Muscle of arm (tissue), 14 donors: ENCODE measurements at places on chromosomes 12 and 14.
A peak's percentile ranks its signal among the peaks of the same experiment; 100 is the strongest.

DNA sequence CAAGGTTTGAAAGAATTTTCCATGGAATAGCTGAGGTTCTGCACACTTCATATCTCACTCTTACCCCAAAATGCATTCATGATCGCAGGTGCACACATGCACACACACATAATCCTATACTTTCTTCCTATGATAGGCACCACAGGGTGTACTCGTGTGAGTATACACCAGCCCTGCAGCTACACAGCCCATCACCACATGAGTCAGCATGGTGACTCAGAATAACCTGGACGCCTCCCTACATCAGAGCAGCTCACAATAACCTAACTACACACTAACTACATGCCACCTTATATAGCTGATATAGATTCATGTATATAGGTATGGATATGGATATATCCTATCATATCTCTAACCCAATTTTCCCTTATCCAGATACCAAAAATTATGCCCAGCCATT is 850.2 kb upstream of the TMEM132C start:
- DNase-seq, result no peak

GRCh38 chr12:16560273-16560672 is 45.7 kb downstream of the LMO3 start:
- DNase-seq, result no peak

DNA sequence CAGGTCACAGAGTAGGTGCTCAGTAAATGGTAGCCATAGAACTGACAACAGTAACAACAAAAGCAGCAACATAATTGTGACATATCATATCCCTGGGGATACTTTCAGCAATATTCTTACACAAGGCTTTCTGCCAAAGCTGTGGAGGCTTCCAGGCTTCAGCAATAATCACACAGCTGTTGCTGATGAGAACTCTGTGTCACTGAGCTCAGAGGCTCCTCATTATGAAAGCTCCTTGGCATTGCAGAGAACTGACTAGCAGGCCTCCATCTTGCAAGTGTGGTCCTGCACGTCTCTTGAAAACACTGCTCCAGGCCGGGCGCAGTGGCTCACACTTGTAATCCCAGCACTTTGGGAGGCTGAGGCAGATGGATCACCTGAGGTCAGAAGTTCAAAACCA is 97.3 kb upstream of the BTG1 start:
- no peak for DNase-seq

DNA sequence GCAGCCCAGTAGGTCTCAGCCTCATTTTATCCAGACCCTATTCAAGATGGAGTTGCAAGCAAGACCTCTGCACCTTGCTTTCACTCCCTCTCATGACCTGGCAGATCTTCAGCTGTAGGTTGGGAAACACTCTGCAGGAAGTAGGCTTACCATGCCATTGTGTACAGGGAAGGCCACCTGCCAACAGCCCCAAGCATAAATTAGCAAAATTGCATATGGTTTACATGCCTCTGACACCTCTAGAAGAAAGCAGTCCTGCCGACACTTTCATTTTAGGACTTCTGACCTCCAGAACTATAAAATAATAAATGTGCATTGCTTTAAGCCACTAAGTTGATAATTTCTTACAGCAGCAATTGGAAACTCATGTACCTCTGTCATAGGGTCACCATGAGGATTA is 96.9 kb downstream of the SLC15A4 start:
- DNase-seq, result no peak

DNA sequence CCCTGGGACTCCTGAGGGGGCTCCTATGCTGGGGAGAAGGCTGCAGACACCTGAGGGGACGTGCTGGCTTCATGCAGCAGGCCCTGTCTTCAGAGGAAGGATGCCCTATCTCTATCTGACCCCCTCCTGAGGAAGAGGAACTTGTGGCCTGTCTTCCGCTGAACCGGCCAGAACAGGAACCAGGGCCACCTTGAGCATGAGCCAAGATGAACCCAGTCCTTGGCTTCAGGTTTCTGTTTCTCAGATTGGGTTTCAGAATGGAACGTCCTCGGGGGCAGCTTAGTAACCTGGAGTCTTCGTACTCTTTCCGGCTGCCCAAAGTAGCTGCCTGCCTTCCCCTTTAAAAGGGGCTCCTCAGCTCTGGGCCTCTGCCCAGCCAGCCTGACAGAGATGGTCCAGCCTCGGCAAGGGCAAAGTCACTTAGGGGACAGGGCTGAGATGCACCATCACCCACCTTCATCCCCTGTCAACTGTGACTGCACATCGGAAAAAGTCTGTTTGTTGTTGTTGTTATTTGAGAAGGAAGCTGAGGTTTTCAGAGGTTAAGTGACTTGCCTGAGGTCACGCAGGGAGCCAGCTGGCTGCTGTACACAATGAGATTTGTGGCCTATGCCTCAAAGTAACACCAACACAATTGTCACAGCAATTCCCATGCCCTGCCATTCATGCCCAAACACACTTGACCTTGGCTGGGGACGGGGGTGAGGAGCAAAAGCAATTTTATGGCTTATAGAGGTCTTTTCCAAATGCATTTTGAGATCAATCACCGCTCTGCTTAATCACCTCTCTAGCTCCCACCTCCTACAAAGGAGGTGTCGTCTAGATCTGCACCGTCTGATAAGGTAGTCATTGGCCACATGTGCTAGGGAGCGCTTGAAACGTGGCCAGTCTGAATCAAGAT is 13.4 kb downstream of the ASB2 start:
- DNase-seq, result no peak

- no peak for DNase-seq
Measured at GRCh38 chr12:55694188-55694515, 13.6 kb downstream of the ITGA7 start.

DNA sequence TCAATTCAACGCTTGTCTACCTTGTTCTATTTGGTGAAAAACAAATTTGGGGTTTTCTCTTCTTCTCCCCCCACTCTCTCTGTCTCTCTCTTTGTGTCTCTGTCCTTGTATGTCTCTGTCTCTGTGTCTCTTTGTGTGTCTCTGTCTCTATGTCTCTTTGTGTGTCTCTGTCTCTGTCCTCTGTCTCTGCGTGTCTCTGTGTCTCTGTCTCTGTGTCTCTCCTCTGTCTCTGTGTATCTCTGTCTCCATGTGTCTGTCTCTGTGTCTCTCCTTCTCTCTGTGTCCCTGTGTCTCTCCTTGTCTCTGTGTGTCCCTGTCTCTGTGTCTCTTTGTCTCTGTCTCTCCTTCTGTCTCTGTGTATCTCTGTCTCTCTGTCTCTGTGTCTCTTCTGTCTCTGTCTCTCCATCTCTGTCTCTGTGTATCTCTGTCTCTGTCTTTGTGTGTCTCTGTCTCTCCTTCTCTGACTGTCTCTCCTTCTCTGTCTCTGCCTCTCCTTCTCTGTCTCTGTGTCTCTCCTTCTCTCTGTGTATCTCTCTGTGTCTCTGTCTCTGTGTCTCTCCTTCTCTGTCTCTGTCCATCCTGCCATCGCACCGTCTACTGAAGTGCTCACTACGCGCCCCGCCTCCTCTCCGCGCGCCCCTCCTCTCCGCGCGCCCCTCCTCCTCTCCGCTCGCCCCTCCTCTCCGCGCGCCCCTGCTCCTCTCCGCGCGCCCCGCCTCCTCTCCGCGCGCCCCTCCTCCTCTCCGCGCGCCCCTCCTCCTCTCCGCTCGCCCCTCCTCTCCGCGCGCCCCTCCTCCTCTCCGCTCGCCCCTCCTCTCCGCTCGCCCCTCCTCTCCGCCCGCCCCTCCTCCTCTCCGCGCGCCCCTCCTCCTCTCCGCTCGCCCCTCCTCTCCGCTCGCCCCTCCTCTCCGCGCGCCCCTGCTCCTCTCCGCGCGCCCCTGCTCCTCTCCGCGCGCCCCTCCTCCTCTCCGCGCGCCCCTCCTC is 12.8 kb downstream of the LRCOL1 start:
- no peak for DNase-seq

GRCh38 chr14:50944647-50945413 is 547 bp upstream of the PYGL start:
- peak; percentile 55 for DNase-seq

DNA sequence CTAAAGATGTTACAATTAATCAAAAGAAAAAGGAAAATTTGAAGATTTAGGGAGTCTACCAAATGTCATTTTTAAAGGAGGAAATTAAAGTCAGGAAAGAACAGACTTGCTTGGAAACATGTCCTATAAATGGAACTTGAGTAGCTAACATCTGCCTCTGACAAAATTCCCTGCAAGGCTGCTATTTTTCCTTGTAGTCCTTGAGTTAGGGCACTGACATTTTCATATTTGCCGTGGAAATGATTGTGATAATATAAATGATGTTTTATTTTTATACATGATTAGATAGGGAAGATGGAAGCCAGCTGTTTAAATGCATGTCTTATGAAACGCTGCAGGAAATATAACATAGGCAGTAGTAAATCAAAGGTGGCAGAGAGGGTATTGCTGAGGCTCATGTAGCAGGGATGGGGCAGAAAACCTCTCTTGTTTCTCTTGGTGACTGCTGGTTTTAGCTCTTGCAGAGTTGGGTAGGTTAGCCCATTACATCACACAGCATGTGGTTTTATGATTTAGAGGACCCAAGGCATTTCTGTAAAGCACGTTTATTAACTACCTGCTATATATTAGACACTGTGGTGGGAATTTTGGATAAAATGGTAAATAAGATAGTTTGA is 21.7 kb downstream of the NUBPL start:
- no peak for DNase-seq
